ENCODE measurements at places on chromosomes 4 and X.
A peak's percentile ranks its signal among the peaks of the same experiment; 100 is the strongest.

GRCh38 chr4:78945651-78946179 lies 6.5 kb upstream of the PAQR3 start:
- no peak for DNase-seq

- peak; percentile 78 for DNase-seq
Measured at GRCh38 chrX:102659790-102660757, 8.8 kb downstream of the GPRASP1 start.

- DNase-seq = no peak
Measured at GRCh38 chr4:153560908-153561307, 94.7 kb downstream of the TMEM131L start.

GRCh38 chr4:113433116-113433515 lies 328.4 kb downstream of the CAMK2D start:
- DNase-seq = no peak

DNA sequence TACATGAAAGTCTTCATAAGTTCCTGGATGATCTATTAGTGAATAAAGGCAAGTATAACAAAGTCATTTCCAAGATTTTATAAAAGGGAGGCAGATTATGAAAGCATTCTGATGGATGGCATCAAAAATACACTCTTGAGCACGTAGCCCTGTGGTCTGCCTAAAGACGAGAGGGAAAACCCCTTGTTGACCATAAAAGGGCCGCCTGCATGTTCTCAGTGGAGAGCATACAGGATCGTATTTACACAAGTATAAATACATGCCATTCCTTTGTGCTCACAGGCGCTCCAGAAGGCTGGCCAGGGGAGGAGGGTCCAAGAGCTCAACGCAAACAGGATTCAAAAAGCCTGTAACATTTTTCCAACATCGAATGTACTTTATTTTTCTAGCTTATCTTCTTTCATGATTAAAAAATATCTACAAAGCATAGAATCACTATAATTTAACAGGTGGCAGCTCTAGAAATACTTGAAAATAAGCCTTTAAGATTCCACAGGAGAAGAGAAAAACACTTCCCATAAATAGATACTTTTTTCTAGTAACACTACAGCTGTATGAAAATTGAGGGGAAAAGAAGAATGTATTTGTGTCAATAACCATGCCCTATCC lies 29.6 kb downstream of the PDGFC start:
- DNase-seq = peak; percentile 84

DNA sequence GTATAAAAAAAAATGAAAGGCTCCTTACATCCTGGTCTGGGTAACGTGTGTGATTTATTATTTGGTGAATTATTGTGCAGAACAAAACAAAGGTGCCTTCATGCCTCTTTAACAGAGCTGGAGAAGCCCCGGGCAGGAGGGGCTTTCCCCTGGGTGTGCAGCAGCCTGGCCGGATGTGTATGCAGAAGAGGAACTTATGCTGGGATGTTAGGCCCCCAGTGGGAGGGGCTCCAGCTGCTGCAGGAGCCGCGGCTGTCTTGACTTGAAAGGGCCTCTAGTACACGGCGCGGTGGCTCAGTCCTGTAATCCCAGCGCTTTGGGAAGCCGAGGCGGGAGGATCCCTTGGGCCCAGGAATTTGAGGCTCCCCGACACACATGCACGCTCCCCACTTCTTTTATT lies 16.0 kb downstream of the CCNQ start:
- no peak for DNase-seq

GRCh38 chr4:159273841-159274240 lies 171.0 kb downstream of the RAPGEF2 start:
- no peak for DNase-seq

DNA sequence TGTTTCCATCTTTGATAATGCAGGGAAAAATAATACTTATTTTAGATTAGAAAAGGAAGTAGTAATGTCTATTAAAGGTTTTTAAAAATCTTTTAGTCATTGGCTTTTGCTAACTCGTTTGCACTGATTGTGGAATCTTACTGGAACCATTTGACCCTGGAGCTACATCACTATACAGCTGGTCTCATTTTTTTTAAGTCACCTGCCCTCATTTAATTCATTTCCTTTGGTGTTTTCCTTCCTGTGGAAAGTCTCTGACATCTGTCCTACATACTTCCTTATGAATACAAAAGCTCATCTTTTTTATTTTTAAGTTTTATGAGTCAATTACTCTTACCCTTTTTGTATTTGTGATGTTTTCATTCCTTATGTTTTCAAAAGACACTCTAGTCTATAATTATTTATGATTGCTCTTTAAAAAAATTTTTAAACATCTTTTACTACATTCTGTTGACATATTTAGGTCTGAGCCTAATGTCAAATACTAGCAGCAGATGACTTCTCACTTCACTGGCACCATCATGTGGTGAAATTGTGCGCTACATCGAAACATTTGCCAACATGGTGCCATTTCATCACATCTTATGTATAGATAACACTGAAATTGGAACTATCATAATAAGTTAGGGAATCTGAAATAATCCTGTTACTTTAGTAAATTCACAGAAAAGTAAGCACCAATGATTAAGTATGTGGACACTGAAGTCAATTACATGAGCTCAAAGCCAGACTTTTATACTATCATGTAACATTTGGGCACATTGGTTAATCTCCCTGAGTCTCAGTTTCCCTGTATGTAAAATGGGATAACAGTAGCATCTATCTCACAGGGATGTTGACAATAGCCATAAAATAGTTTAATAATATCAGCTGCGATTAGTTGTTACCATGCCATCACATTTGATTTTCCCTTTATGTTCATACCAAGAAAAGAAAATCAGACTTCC lies 9.4 kb upstream of the MMAA start:
- peak; percentile 36 for DNase-seq

- DNase-seq = peak; percentile 76
Measured at GRCh38 chr4:56799824-56800756, 21.4 kb downstream of the SPINK2 start.

- DNase-seq = peak; percentile 40
Measured at GRCh38 chrX:118974088-118974907, at the start of gene LONRF3. TSS of gene LONRF3 (plus strand) at chrX:118974618. CDS start at chrX:118974781, 163 bp downstream.

DNA sequence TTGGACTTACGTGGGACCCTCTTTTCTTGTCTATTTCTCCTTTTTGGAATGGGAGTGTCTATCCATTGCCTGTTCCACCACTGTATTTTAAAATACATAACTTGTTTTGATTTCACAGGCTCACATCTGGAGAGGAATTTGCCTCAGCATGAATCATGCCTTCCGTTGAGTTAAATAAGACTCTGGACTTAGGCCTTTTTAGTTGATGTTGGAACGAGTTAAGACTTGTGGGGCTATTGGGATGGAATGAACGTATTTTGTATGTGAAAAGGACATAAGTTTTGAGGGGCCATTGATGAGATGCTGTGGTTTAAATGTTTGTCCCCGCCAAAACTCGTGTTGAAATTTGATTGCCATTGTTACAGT lies 66.2 kb downstream of the BEX3 start:
- DNase-seq = peak; percentile 7

DNA sequence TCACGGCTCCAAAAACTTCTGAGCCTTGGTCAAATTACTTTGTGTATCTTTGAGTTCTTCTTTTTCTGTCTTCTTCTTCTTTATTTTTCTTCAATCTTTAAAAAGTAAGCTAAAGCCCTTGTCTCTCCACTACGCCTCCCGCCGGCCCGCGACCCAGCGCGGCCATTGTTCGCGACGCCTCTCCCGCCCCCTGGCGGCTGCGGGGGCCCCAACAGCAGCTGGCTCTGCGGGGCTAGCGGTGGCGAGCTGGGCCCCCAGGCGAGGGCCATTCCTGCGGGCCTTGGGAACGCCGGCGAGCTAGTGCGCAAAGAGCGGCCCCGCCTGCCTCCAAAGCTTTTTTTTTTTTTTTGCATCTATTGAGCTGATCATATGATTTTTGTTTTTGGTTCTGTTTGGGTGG lies 119.1 kb downstream of the TGIF2LX start:
- DNase-seq = no peak

GRCh38 chr4:91268913-91269312 lies 1034.9 kb upstream of the GRID2 start:
- no peak for DNase-seq

DNA sequence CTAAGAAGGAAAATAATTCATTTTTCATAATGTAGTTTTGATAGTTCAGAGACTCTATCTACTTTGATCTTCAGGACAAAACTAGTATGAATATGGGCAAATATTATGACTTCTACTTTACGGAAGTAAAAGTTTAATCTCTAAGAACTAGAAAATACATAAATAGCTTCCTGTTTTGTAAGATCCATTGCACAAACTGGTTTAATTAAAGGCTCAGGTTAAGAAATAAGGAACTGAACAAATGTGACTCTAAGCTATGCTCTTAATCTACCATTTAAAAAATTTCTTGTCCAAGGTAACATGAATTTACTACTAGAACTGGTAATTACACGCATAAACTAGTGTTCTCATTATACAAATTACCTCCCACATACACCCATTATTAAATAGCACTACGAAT lies 360.6 kb downstream of the INPP4B start:
- DNase-seq = no peak

- no peak for DNase-seq
Measured at GRCh38 chr4:135601351-135601750, 1399.8 kb upstream of the PABPC4L start.

- peak; percentile 26 for DNase-seq
Measured at GRCh38 chr4:86834901-86835300, 14.3 kb downstream of the SLC10A6 start.

GRCh38 chrX:108261549-108262203 lies 170.1 kb downstream of the ATG4A start:
- DNase-seq = peak; percentile 17

DNA sequence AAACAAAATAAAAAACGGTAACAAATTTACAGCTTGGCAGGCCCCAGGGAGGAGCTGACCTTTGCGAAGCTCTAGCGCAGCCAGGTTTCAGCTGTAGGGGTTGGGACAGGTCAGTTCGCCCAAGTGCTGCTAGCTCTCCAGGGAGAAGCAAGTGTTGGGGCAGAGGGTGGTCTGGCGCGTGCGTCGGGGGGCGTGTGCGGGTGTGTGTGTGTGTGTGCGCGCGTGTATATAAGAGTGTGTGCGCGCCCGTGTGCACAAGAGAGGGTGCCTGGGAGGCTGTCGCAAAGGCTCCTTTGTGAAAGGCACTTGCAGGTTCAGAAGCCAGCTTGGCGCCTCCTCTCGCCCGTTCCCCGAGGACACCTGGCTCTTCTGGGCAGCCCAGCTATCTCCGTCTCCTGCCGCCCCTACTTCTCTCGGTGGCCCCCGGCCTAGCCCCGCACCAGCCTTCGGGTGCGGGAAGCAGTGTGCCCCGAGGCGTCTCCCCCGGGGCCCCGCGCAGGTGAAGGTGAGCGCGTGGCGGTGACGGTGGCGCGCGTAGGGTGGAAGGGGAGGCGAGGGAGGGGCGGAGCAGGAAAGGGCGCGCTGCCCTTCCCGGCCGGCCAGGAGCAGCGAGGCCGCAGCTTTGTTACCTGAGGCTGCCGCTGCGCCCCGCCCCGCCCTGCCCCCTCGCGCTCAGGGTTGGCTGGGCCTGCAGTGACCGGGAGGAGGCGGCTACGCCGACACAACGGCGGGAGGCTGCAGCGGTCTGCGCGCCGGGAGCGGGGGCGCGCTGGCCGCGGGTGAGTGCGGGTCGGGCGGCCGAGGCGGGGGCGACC lies at the start of gene FHDC1:
TSS of gene FHDC1 (plus strand) at position 693 of the 815 bp plus-strand sequence. CDS start 6,735 bp downstream, outside the sequence.
- DNase-seq = peak; percentile 4

- DNase-seq = no peak
Measured at GRCh38 chr4:137310593-137311490, 221.5 kb downstream of the PCDH18 start.

GRCh38 chrX:45006002-45006800 lies 133.2 kb downstream of the KDM6A start:
- peak; percentile 1 for DNase-seq

DNA sequence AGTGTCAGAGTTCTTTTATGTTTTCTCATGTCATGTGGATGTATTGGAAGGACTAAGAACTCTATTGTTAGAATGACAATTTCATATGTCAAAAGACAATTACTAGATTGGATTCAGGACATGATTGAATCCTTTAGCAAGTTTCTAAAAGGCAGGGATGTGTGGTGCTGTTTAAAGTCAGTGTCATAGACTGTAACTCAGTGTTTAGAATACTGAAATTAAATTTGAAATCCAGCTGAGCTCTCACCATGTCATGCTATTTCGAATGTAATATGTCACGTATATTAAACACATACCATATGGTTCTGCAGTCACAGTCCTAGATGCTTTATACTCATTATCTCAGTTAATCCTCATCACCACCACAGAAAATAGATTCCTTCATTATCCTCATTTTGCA lies 7.8 kb downstream of the GUCY1B1 start:
- no peak for DNase-seq

- no peak for DNase-seq
Measured at GRCh38 chr4:138087066-138087719, 155.0 kb downstream of the SLC7A11 start.

GRCh38 chr4:8149664-8150063 lies 8.9 kb downstream of the ABLIM2 start:
- no peak for DNase-seq

- no peak for DNase-seq
Measured at GRCh38 chrX:22053481-22053880, 21.4 kb downstream of the PHEX start.
